ENCODE measurements at places on chromosomes 5 and 9.
A peak's percentile ranks its signal among the peaks of the same experiment; 100 is the strongest.

DNA sequence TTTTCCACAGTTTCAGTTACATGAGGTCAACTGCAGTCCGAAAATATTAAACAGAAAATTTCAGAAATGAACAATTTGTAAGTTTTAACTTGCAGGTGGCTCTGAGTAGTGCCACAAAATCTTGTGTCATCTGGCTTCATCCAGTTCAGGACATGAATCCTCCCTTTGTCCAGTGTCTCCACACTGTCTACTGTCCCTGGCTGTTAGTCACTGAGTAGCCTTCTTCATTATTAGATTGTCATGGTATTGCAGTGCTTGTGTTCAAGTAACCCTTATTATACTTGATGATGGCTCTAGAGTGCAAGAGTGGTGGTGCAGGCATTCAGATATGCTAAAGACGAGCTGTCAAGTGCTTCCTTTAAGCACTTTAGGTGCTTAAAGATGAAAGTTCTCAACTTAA lies 65.3 kb downstream of the CFAP95 start:
- DNase-seq = no peak

GRCh38 chr9:104386013-104386412 lies 118.0 kb upstream of the OR13F1 start:
- no peak for DNase-seq

GRCh38 chr5:180080486-180081280 lies 9.1 kb upstream of the RNF130 start:
- DNase-seq = no peak

DNA sequence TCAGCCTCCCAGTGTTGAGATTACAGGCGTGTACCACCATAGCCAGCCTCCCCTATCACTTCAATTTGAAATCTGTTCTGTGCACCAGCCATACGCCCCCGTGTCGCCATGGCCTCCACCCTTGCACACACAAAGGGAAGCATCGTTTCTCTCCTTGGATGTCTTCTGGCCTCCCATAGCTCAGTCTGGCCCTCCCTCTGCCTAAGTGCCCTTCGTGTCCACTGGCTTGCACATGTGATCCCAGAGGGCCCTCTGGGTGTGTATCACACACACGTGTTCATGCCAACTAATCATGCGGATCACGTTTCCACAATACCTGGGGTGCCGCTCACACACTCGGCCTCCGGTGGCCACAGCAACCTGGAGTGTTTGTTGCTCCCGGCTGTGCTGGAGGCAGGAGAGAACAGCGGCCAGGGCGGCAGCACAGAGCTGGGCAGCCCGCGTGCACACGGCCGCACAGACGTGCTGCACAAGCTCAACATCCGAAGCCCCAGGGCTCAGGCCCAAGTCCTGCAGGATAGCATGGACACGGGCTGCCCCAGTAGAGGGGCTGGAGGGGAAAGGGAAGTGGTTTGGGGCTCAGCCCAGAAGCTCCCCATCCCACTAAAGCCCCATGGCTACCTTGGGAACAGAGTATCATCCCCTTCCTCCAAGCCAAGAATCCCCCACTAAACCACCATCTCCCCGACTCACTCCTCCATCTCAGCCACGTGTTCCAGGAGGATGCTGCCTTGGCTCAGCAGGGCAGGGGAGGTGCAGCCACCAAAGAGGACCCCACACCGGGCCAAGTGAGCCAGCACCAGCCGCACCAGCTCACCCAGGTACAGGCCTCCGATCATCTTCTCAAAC lies 10.9 kb downstream of the HK3 start:
- DNase-seq = no peak

- DNase-seq = peak; percentile 55
Observed at GRCh38 chr5:68285075-68285840, 69.7 kb downstream of the PIK3R1 start.

DNA sequence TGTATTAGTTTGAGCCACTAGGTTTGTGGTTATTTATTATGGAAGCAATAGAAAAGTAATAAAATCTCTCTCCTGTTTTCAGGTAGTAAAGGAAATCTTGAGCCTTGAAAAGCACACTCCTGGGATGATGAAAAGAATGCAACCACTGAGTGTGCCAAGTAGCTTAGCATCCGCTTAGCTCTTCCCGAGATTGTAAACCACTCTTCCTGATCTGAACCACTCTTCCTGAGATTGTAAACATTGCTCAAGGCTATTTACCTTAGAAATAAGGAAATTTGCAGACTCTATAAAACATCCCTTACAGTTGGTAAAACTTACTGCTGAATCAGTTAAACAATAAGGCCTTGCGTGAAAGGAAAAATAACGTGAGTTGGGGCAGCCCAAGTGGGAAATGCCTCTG lies 17.4 kb upstream of the IL33 start:
- DNase-seq = peak; percentile 29

- no peak for DNase-seq
Observed at GRCh38 chr9:121528642-121529041, 29.0 kb upstream of the GGTA1 start.

DNA sequence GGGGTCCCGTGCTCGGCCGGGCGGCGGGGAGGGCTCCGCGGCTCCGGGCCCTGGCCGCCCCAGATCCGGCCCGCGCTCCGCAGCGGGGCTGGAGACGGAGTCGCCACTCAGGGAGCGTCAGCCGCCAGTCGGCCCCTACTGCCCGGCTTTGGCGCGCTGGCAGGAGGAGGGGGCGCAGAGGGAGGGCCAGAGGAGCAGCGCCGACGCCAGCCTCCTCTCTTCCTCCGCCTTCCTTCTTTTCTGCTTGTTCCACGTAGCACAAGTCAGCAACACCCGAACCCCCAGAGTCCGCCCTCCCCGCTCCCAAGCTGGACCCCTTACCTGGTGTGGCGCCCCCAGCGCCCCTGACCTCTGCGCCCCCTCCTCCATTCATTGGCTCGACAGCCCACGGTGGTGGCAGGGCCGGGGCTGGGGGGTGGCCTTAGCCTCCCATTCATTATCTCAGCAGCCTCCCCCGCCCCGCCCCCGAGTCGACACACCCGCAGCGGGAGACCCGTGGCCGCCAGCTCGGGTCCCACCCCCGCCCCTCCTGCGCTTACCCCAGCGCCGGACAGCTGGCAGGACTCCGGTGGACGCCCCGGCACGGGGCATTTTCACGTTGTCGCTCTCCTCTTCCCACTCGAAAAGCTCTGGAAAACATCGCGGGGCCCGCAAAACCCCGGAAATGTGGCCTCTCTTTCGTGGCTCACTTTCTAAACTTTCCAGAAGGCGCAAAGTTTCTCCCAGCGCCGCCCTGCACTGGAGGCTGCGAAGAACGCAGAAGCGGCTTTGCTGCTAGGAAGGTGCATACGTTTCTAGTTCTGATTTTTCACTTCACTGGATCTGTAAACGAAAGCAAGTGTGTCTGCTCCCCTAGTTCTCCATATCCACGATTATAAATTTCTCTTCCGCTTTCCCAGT lies at the start of gene LPAR1:
TSS of gene LPAR1 (minus strand) at position 140 of the 900 bp plus-strand sequence. CDS start 66,353 bp downstream, outside the sequence.
- peak; percentile 10 for DNase-seq

DNA sequence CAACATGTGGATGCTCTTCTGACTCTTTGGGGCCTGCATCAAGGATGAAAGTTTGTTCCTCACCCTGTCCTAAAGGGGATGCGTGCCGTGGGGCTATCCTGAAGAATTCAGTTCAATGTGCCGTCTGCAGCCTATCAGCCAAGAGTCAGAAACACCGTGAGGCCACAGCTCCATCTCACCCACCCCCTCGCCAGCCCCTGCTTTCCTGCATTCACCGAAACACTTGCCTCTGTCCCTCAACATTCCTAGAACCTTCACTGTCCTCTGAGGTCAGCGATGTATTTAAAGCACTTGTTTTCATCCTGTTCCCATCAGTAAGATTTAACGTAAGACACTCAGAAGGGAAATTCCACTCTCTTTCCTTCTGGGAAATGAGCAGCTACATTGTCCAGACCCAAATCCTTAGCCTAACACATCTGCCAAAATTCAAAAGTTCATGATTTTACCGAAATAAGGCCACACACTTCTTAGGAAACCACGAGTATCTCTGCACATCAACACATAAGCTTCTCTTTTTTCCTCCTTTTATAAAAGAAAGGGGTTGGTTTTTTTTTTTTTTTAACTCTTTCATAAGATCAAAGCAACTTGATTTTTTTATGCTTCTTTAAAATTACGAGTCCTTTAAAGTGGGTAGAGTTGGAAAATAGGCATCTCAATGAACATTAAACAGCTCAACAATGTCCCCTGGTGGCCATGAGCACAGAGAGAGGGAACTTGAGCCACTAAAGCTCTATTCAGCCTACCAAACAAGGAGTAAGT lies 100.7 kb downstream of the SUSD1 start:
- DNase-seq = peak; percentile 60

DNA sequence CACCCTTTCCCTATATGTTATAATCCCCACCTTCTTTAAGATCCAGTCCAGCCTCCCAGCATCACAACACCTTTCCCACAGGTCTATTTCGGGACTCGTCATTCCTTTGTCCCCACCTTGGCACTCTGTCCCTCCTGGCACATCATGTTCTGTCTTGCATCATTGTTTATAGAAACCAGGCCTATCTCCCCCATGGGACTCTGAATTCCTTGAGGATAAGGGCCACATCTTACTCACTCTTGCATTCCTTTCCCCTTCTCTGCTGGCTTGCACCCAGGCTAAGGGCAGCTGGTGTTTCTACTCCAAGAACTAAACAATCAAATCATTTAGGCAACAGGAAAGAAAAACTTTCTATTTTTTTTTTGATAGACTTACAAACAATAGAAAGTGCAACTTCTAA lies 205.7 kb downstream of the AGTPBP1 start:
- DNase-seq = peak; percentile 33

- DNase-seq = no peak
Observed at GRCh38 chr5:4185127-4185526, 589.5 kb downstream of the IRX1 start.

DNA sequence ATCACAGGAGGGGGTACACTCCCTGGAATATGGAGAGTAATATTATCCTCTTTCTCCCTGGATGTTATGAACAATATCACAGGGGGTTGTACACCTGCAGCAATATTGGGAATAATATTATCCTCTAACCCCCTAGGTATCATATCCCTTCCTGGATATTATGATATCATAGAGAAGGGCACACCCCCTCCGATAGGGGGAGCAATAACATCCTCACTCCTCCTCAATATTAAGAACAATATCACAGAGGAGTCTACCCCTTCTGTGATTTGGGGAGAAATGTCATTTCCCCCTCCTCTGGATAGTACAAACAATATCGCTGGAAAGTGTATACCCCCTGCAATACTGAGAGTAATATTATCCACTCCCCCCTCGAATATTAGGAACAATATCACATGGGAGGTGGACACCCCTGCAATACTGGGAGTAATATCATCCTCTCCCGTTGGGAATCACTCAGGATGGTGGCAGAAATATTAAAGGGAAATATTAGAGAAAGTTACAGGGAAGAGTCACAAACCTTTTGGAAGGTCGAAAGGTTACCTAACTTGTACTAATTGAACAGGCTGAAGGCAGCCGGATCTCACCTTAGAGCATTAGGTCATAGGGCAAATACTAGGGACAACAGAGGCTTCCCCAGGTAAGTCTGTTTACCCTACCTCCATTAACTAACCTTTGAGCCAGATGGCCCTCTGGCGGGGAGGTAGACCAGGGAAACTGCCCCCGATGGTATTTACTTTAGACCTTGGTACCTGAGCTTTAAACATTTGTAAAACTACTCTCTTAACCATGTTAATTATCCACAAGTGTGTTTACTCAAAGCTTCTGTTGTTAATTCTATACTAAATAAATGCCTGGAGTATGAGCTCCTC lies 57.5 kb upstream of the FREM1 start:
- DNase-seq = no peak

DNA sequence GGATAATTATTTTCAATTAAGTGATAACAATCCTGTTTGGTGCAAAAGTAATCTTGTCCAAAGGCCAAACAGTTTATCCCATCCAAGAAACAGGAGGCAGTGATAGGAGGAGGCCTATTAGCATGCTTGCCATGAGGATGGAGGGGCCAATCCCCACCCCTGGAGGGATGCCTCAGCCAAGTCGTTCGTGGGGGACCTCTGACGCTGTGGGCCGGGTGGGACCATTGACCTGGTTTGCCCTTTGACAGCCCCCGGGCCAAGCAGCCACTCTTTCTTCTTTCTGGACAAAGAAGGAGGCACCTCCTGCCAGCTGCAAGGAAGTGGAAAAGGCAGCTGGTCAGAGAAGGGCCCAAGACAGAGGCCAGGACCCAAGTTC lies 39.5 kb upstream of the GRHPR start:
- DNase-seq = no peak

- DNase-seq = no peak
Observed at GRCh38 chr5:165559645-165560044, 2054.2 kb downstream of the MAT2B start.

DNA sequence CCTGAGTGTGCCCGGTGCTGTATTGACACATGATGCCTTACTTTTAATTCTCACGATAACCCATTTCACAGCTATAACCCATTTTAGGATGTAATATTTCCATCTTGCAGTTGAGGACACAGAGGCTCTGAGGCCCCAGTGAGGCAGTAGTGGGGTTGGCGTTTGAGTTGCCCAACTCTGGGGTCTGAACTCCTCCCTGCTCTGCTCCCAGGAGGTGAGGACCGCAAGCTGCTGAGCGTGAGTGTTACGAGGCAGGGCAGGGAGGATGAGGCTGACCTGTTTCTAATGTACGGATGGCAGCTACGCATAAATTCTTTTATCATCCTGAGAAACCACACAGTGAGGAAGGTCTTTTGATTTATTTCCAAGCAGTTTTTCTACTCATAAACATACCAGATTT lies 11.4 kb downstream of the LRRC8A start:
- DNase-seq = no peak

GRCh38 chr5:143923634-143924266 lies 111.8 kb downstream of the HMHB1 start:
- DNase-seq = peak; percentile 57

GRCh38 chr9:133539991-133540697 lies 5.6 kb downstream of the ADAMTSL2 start:
- DNase-seq = no peak

GRCh38 chr9:27053369-27054022 lies 48.0 kb upstream of the LRRC19 start:
- no peak for DNase-seq

GRCh38 chr5:62671479-62671878 lies 92.9 kb downstream of the LRRC70 start:
- no peak for DNase-seq

GRCh38 chr9:131516930-131517329 lies 14.1 kb downstream of the UCK1 start:
- DNase-seq = no peak

DNA sequence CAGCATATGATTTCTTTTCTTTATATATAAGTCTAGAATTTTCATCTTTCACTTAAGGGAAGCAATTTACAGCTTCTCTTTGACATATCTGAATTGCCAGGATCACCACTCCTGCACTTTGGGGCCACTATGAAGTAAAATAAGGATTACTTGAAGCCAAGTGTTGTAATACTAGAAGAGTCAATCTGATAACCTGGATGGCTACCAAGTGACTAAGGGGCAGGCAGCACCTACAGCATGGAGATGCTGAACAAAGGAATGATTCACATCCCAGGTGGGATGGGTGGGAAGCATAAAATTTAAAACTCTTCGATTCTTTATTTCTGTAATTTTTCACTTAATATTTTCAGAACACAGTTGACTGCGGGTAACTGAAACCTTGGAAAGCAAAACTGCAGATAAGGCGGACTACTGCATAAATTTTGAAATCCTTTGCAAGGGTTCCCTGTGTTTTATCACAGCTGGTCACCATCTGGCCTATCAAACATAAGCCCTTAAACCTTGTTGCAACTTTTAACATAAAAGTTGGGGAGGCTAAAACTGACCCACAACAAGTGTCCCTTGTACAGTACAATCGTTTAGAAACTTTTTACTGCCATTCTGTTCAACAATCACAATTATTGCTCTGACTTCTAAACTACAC lies 31.2 kb downstream of the NR3C1 start:
- DNase-seq = no peak

Measured in LoVo (cell line).